IPS-NIHi11 (cell line): ENCODE measurements at places on chromosomes 4 and X.
A peak's percentile ranks its signal among the peaks of the same experiment; 100 is the strongest.

GRCh38 chr4:48570646-48571220, 80.7 kb downstream of the ZAR1 start:
- DNase-seq, result no peak

DNA sequence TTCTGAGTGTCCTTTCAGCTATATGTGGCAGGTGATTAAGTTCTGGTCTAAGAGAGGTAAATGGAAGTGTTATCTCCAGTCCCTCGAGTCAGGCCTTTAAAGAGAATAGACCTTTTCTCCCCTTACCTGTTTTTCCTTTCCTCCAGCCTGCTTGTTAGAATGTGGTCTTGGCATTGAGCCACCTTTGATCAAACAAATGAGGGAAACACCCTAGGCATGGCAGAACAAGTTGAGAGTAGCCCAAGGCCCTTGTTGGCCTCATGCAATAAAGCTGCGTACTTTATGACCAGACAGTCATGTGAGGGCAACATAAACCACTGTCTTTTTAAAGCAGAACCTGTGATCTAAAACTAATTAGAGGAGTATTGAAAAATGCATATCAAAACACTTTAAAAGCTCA, 13.2 kb upstream of the IL13RA2 start:
- no peak for DNase-seq

DNA sequence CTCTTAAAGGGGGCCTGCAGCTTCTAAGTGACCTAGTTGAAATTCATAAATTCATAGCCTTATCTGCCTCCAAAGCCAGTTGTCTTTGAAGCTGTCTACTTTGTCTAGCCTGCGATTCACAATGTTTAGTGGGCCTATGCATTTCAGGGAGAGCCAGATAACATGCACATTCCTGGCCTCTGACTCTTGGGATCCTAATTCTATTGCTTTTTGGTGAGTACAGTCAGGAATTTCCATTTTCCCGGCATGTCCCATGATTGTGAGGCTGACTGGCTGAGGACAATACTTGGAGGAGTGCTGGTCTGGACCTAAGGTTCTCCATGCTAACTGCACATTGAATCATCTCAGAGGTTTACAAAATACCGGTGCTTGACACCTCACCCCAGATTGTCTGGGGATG, 155.0 kb downstream of the MSL3 start:
- no peak for DNase-seq

- DNase-seq, result no peak
These were observed 3.5 kb downstream of the TECRL start for GRCh38 chr4:64405761-64406160.

GRCh38 chr4:13546941-13547484, 2.7 kb upstream of the NKX3-2 start:
- DNase-seq, result peak; percentile 13

DNA sequence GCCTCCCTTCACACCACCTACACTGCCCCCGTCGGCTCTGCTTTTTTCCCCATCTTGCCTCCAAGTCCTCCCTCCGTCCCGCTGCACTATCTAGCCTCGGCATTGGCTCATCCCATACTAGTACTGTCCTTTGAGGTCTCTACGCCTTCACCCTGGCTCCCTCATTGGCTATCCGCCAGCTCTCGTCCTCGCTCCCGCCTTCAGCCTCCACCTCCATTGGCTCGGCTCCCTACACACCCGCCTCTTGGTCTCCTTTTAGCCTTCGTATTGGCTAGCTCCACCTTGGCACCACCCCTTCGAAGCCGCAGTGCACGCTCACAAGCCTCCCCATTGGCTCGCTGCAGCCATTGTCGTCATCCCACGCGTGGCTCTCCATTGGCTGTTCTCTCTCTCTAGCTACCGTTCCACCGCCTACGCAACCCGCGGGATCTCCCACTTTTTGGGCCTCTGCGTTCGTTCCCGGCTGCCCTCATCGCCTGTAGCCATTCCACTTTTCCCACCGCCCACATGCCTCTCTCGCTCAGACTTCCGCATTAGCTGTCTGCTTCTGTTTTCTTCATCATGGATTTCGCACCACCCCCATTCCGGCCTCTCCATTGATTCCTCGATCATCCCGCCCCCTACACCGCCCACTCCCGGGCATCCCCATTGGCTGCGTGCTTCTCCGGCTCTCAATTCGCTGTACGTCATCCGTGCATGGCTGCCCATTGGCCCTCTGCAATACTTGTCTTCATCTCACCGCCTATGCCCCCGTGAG, 405 bp upstream of the PPP1R3F start:
- DNase-seq, result peak; percentile 88

GRCh38 chr4:95591278-95591677, 42.5 kb upstream of the UNC5C start:
- DNase-seq, result no peak

- DNase-seq, result no peak
These were observed 148.0 kb upstream of the SLC7A11 start for GRCh38 chr4:138389976-138390685.

DNA sequence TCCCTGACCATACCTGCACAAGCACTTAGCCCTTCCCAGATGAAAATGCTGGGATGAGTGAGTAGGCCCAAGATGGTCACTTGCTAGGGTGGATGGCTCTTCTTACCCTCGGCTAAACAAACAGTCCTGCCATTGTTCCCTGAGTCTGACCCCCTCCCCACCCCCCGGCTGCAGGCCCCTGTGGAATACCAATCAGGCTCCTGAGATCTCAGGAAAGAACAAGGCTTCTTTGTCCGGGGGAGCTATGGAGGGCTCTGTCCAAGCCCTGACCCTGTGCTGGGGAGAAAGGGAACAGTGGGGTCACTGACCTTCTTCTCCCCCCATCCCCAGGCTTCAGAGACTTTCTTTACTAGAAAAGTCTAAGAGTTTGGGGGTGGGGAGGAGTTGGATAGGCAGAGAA, 6.0 kb downstream of the PLP1 start:
- DNase-seq, result no peak

DNA sequence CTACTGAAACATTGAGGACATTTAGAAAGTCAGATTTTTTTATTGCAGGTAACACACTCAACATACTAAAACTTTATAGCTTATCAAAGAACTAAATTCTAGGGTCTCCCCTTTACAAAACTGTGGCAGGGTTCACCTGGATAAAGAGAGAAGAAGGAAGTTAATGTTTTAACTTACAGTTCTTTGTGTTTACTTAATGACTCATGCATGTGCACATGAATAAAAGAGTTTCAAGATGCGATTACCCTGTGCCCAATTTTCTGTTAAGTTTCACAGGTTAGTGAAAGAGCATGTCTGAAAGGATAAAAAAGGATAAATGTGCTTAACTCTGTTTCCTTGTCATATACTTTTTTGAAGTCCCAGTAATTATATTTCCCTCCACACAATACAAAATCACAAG, 16.8 kb downstream of the DCAF8L1 start:
- DNase-seq, result no peak

- no peak for DNase-seq
These were observed 192.2 kb downstream of the CPEB2 start for GRCh38 chr4:15194520-15194919.

DNA sequence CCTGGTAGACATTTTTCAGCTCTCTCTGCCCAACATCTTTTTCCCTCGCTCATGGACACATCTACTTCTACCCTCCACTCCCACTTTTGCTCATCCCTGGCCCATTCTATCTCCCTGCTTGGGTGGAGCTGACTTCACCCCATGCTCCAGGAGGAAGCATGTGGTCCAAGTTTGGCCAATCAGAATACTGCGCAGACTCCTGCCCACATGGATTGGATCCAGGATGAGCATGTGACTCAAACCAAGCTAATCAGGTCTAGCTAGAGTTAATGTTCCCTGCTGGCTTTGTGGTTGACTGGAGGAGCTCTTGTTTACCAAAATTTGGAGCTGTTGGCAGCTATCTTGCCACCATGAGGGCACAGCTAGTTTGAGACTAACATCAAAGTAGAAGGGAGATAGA, 22.7 kb downstream of the SMIM20 start:
- DNase-seq, result no peak

- no peak for DNase-seq
These were observed 29.0 kb upstream of the SLC2A9 start for GRCh38 chr4:10050261-10050661.

DNA sequence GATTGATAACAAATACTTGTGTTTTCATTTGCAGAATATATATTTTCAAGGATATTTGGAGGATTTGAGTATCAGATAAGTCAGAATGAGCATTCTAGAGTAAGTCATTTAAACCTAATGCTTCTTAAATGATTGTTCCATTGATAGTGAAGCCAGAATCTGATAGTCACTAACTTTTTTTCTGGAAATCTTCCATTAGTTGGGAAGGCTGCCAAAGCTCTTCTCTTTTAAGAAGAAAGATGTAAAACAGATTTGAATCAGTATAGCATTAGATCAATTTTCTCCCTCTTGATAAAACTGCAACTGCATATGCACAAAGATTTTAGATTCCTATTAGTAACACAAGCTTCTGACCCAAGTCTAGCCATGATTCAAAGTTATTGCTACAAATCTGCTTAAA, 256.7 kb downstream of the SPOCK3 start:
- DNase-seq, result no peak

DNA sequence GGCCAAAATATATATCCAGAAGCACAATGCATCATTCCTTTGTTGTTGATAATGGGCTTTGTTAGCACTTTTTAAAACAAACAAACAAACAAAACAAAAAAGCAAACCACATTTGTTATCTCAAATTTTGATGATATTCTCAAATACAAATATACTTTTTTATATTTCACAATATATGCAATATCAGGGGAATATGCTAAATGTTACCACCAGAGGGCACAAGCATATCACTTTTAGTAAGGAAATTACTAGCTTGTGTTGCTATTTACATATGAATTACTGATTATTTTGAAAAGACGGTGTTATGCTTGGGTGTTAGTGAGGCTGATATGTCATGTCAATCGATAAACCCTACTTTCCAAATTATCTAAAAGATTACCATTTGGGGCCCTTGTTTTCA, 29.1 kb downstream of the RIPPLY1 start:
- DNase-seq, result peak; percentile 7

- DNase-seq, result no peak
These were observed 5.1 kb downstream of the CD40LG start for GRCh38 chrX:136652822-136653723.

GRCh38 chr4:8296491-8296890, 26.9 kb downstream of the HTRA3 start:
- DNase-seq, result no peak

DNA sequence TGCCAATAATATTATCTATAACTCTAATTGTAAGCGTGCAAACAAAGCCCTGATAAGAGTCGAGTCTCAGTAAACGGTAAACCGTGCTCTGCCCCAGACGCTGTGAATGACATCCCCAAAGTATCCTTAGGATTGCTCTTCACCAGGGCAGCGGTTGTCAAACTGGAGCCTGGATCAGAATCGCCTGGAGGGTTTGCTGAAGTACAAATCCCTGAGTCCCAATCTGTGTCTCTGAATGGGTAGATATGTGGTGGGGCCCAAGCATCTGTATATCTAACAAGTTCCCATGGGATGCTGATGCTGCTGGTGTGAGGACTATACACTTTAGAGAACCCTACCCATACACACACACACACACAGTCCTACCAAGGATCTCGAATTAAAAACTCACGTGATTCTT, 813 bp upstream of the APBB2 start:
- DNase-seq, result no peak

DNA sequence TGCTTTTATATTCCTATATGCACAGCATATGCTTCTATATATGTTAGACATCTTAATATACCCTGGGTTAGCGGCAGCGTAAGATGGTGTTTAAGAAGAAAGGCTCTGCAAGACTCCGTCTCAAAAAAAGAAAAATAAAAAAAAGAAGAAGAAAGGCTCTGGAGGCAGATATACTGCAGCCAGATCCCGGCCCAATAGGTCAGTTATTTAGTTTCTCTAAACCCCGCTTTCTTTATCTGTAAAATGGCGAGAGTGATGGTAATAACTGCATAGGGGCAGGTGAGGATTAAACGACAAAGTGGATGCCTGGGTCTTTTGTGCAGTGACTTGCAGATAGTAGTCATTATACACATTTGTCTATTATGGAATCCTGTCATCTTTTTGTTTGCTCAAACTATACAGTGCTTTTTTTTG, 115.2 kb downstream of the NAA11 start:
- DNase-seq, result no peak

GRCh38 chrX:66833426-66833825, 194.5 kb upstream of the EDA2R start:
- DNase-seq, result no peak

- DNase-seq, result no peak
These were observed 98.0 kb downstream of the RRAGB start for GRCh38 chrX:55815546-55815945.

DNA sequence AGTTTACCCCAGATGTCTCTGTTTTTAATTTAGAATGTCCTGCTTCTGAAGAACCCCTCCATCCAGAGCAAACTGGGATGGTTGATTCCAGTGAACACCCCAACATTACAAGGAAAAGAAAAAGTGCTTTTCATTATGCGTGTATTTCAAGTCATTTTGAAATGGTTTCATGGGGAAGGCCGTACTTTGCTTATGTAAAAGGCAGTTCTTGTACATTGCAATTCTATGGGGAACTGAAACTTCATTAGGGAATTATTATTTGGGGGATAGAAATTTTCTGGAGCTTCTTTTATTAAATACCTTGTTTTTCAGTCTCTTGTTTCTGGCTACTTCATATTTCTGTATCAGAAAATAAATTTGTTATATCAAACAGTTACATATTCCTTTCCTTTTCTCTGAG, 96.9 kb upstream of the ZNF518B start:
- DNase-seq, result no peak

- no peak for DNase-seq
These were observed 107.8 kb upstream of the MYOZ2 start for GRCh38 chr4:119027811-119028210.

DNA sequence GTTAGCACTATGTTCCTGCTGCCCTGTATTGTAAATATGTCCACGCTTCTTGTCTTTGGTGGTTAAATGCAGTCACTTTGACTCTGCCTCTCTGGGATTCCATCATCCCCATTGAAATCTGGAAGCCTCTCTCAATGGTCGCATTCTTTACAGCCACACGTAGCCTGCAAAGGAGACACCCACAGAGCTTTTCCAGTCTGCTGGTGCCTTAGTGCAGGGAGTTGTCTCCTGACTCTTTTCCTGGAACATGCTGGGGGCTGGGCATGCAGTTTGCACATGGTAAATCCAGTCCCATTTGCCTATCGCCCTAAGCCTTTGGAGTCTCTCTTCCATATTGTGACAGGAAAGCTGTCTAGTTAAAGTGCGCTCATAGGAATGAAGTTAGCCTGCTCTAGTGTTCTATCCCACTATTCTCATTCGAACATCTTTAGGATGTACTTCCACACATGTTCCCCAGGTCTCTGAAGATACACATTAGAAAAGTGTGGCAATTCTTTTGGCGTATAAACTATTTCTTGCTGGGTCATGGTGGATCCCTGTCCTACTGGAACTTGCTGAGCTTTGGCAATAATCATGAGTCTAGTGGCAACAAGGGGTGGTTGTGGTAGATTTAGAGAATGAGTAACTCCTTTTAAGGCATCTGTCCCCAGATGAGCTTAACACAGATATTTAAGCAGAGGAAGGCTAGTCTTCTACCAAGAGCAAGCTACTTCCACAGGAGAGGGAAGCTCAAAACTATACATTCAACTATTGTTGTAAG, 33.7 kb downstream of the COQ2 start:
- no peak for DNase-seq
